Stimulated activated CD4-positive, alpha-beta T cell treated with anti-CD3 and anti-CD28 coated beads, Interleukin-2, amount 100 ng/mL, for 24 hours (primary cell): ENCODE measurements at places on chromosomes 13 and 19.

GRCh38 chr13:76873445-76873844 is 12.8 kb downstream of the KCTD12 start:
- DNase-seq, result no peak

GRCh38 chr19:35776102-35776788 is 881 bp downstream of the ARHGAP33 start:
- no peak for DNase-seq

- no peak for DNase-seq
These were observed 14.1 kb upstream of the CCNA1 start for GRCh38 chr13:36418022-36418805.

DNA sequence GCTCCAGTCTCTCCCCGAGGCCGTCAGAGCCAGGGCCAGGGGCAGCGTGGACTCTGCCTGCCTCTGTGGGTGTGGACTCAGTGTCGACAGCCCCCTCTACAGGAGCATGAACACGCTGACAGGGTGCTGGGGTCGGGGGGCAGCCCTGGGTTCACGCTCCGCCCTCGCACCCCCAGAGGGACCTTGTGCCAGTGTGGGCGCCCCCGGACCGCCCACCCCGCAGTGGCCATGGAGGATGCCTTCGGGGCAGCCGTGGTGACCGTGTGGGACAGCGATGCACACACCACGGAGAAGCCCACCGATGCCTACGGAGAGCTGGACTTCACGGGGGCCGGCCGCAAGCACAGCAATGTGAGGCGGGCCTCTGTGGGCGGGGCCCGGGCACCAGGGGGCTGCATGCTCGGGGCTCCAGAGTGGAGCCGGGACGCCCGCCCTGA is 8.3 kb downstream of the TRPM4 start:
- no peak for DNase-seq

DNA sequence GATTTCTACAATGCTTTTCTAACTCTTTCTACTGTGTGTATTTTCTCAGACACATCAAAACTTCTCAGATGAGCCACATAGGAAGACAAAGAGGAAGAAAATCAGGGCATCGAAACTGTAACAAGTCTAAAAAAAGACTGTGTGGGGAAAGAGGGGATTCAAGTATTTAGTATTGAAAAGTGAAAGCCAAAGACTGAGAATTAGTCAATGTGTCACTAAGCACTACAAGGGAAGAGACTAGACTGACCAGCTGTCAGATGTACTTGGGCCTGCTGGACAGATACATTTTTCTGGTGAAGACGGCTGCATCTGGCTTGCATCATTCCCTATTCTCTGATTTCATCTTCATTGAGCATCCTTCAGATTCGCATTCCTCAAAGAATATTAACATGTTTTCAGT is 25.4 kb downstream of the COMMD6 start:
- DNase-seq, result no peak

- DNase-seq, result no peak
These were observed 55.2 kb downstream of the XPO4 start for GRCh38 chr13:20847296-20847695.

GRCh38 chr19:29187676-29188075 is 25.3 kb downstream of the UQCRFS1 start:
- DNase-seq, result no peak

DNA sequence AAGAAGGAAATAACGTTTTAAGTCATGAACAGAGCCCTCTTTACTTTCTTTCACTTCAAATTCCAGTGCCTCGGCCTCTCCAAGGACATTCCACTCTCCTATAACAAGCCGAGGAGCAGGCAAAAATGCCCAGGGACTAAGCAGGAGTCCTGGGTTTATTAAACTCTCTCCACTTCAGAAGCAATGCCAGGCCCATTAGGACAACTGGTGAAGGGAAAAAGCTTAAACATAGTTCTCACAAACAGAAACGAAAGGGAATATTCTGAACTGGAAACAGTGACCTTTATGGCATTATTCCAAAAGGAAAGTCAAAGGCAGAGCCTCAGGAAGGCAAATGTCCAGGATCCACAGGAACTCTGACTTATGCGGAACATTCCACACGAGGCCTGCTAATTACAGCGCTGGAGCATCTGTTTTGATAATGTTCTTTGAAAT is 30.9 kb upstream of the MED4 start:
- DNase-seq, result no peak

GRCh38 chr13:45276913-45277312 is 64.1 kb downstream of the TPT1 start:
- DNase-seq, result no peak

DNA sequence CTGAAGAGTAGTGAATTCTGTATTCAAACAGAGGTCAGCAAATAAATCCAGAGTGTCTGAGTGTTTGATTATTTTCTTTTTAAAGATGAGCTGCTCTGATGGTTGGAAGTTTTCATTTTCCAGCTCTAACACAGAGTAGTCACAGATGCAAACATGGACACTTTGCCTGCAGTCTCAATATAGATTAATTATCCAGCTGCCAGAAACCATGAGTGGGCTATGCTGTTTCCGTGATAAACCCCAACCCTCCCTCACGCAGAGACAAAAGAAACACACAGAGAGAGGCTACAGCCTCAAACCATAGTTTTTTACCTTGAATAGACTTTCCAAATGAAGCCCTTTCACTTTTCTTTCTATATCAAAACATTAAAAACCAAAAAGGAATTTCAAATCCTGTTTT is 884.7 kb downstream of the DIAPH3 start:
- DNase-seq, result no peak

DNA sequence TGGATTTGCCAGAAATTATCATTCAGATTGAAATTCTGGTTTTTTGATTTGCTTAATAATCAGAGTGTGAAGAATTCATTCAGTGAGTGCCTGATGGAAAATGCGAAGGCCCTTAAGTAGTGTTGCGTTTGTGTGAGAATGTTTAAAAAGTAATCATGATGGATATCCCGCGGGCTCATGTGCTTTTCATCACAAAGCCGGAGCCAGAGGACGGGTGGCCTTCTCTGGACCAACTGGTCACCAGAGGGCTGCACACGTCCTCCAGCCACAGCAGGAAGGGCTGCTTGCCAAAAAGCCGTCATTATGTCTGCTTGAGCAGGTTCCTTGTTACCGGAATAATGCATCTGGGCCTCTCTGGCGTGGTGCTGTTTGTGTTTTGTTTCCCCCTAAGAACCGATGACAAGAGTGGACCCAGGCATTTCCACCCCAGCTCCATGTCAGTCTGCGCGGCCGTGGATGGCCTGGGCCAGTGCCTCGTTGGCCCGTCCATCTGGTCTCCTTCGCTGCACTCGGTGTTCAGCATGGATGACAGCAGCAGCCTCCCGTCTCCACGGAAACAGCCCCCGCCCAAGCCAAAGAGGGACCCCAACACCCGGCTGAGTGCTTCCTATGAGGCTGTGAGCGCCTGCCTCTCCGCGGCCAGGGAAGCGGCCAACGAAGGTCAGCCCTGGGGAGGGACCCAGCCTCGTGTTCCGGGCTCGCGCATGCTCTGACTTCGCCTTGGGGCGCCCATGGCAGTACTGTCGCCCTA is 497.7 kb downstream of the MYO16 start:
- DNase-seq, result no peak
